ENCODE measurements at places on chromosomes 1 and 21.
A peak's percentile ranks its signal among the peaks of the same experiment; 100 is the strongest.

DNA sequence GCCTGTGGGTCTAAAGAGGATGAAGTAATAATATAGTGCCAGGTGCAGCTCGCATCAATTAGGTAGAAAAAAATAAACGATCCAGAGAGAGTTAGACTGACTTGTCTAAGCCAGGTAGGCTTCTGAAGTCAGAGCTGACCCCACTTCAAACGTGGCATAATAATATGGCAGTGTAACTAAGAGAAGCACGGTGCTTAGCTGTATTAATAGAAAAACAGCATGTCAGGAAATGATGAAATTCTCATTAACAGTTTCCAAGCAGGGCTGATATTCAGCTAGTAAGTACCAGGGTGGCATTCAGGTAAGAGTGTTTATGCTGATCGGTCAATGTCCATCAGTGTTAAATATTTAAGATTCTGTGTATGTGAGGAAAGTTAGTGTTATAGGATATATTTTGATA lies 145.8 kb upstream of the SAMSN1 start:
- DNase-seq = no peak

GRCh38 chr1:6984986-6985385 lies 199.7 kb downstream of the CAMTA1 start:
- DNase-seq = peak; percentile 52

DNA sequence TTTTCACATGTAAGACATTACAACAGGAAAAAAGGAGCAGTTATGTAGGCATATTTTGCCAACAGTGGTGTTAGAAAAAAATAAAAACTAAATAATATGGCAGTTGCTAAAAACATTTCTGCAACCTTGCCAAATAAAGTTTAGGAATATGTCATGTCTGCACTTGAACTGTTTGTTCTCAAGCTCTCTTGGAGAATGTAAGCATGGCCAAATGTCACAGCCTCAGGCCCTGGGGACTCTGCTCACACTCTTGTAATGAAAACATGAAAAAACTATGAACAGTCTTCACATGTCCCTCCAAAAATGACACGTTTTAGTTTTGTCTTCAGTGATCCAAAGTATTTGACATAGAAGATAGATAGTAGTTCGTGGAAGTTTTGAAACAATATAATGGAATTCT lies 753.3 kb downstream of the LTN1 start:
- DNase-seq = no peak

DNA sequence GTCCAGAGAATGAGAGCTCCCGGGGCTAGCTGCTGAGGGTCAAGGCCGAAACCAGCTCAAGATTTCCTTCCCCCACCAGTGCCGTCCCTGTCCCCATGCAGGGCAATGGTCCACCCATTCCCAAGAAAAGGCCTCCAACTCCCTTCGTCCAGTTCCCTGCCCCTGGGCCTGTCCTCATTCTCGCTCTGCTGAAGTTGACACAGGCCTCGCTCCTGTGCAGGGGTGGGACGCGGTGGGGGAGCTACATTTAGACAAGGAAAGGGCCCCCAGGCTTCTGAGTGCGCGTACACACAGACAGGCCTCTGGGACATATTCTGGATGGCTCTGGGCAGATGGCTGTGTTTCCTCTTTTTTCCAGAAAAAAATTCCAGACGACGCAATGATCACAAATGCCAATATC lies 188.3 kb downstream of the ETS2 start:
- no peak for DNase-seq

DNA sequence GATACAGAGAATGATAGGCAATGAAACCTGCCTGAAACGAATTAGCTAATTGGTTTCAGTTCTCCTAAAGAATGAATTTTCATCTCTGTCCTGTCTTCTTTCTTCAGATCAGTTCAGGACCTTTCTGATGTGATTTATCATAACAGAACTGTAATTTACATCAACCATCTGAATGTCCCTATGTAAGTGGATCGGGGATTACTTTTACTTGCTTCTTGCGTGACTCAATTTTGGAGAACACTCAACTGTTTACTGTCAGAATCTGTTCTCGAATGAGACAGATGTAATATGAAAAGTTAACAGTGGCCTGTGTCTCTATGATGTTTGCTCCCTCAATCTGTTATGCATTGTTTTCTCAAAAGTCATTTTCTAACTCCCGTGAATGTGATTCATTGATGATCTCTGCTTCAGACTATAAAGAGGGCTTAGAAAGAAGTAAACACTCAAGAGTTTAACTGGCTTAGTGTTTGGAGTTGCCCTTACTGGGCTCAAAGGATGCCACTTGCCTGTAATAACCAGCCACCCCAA lies 111.0 kb downstream of the GABPA start:
- DNase-seq = no peak

DNA sequence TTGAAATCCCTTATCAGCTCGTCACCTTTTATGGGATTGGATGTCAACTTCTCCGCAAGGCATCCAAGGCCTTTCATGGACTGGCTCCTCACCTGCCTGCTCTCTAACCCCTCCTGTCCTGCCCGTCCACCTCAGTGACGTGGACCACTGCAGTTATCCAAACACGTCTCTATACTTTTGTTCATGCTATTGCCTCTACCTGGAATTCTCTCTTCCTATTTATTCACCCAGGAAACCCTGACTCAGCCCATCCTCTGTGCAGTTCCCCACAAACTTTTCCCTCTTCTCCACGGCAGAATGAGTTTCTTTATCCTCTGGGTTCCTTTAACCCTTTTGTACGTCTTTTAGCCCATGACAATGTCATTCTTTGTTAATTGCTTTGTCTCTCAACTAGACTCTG lies 5.1 kb upstream of the UTP25 start:
- no peak for DNase-seq

GRCh38 chr1:232269988-232270387 lies 359.9 kb downstream of the SIPA1L2 start:
- DNase-seq = no peak

- DNase-seq = peak; percentile 57
Observed at GRCh38 chr1:21220815-21221214, 44.1 kb upstream of the EIF4G3 start.

DNA sequence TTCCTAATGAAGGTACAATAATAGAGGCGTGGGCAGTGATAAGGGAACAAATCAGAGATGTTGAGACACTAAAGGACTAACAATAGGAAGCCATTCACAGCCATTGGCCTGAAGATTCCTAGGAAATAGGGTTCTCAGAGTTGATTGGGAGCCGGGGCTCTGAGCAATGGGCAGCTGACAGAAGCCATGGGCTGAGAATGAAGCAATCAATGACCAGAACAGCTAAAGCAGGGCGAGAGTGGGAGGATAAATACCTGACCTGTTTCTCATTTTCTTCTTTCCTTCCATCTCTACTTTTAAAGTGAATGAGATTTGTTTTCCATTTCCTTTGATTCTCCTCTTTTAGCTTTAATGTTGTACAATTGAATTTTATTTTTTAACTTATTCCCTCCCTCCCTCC lies 774.7 kb upstream of the ADGRL4 start:
- no peak for DNase-seq

GRCh38 chr21:29166323-29166722 lies 35.9 kb downstream of the MAP3K7CL start:
- DNase-seq = no peak

DNA sequence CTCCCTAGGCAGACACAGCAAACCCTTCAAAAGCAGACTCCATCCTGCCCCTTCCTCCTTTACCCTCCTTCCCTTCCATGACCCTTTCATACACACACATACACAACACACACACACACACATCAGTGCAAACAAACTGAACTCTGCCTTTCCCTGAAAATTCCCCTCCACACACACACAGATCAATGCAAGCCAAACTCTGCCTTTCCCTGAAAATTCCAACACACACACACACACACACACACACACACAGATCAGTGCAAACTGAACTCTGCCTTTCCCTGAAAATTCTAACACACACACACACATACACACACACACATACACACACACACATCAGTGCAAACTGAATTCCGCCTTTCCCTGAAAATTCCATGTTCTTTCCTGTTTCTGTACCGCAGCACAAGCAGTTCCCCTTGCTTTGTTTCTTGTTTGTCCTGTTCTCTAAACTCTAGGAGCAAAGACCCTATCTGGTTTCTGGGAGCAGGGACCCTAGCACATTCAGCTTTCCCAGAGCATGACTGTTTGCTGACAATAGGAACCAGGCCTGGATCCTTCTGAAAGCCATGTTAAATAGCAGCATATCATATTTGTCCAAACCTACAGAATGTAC lies 91.0 kb downstream of the PTPN14 start:
- DNase-seq = no peak

- DNase-seq = no peak
Observed at GRCh38 chr1:76690766-76691165, 176.5 kb upstream of the ST6GALNAC5 start.

DNA sequence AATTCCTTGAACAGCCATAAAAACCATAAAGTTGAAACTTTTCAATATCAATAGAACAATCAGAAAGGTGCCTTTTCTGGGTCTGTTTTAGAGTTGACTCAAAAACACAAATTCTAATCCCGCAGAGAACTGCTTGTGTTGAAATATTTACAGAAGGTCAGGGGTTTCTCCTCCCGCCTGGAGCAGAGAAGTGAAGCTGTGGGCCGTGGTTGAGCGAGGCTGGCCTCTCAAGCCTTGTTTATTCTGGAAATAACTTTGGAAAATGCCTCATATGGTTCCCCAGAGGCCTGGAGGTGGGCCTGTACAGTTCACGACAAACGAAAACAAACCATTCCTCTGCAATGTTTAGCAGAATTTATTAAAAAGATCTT lies 90.8 kb upstream of the ERRFI1 start:
- DNase-seq = no peak

- no peak for DNase-seq
Observed at GRCh38 chr1:66354311-66355201, 179.4 kb upstream of the SGIP1 start.

- no peak for DNase-seq
Observed at GRCh38 chr21:32812035-32812434, 40.5 kb upstream of the PAXBP1 start.

DNA sequence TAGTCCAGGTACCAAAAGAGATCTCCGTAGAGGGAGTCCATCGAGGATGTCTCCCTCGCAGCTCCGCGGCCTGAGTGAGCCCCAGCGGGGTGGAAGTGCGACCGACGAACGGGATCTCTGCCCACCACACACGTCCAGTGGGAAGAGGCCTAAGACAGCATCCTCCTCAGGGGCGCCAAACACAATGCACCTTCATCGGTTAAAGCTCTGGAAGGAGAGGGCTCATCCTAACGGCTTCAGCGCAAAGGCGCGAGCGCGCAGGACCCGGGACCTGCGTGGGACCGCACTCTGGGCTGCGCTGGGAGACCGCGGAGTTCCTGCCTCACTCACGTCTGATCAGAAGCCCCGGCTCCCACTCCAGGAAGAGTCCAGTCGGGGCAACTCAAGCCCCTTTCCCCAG lies 7.6 kb downstream of the SLC25A24 start:
- DNase-seq = no peak

- no peak for DNase-seq
Observed at GRCh38 chr1:115649964-115650363, 8.2 kb downstream of the VANGL1 start.

GRCh38 chr1:207284209-207284897 lies 37.1 kb upstream of the CD55 start:
- DNase-seq = no peak

- DNase-seq = no peak
Observed at GRCh38 chr1:84849357-84849975, 43.5 kb downstream of the LPAR3 start.

DNA sequence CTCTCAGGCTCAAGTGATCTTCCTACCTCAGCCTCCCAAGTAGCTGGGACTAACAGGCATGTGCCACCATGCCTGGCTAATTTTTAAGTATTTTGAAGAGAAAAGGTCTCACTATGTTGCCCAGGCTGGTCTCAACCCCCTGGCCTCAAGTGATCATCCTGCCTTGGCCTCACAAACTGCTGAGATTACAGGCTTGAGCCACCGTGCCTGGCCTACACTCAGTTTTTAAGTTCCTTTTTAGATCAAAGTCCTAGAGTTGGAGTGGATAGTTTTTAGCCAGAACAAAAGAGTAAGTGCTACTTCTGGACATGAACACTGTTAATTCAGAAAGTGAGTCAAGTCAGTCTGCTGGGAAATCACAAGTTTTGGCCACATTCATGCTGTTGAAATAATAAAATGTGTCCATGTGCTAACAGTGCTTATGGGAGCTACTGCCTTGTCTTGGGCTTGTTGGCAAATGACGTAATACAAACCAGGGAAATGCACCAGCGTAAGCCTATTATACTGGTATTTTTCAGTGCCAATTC lies 84.2 kb downstream of the NDUFS5 start:
- DNase-seq = no peak

DNA sequence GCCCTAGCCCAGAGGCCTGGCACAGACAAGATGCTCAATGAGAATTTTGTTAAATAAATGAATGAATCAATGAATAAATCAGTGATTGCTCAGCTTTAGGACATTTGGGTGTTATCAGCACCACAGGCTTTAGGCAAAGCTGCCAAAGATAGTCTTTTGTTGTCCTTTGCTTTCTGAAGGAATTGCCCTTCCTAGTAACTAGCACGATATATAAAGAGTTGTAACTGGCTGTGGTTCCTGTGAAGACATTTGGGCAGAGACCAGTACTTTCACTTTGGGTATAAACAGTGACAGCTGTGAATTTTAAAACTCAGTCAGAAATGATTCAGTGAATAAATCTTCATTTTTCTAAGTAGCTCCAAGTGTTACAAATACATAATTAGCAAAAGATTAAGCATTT lies 13.3 kb downstream of the RNU5D-1 start:
- DNase-seq = no peak

DNA sequence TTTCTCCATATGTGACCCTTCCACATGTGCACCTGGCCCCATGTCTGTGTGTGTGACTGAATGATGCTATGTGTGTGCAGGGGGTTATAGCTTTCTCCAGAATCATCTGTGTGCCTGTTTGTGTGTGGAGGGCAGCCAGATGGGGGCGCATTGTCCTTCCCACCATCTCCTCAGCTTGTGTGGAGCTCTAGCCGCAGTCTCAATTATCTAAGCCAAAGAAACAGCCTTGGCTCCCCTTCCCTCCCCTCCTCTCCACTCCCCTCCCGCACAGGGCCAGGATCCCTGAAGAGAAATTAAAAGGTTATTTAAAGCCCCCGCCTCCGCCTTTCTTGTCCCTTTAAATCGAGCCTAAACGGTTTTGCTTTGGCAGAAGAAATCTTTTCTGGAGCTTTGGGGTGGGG lies 1.8 kb upstream of the DMBX1 start:
- no peak for DNase-seq

DNA sequence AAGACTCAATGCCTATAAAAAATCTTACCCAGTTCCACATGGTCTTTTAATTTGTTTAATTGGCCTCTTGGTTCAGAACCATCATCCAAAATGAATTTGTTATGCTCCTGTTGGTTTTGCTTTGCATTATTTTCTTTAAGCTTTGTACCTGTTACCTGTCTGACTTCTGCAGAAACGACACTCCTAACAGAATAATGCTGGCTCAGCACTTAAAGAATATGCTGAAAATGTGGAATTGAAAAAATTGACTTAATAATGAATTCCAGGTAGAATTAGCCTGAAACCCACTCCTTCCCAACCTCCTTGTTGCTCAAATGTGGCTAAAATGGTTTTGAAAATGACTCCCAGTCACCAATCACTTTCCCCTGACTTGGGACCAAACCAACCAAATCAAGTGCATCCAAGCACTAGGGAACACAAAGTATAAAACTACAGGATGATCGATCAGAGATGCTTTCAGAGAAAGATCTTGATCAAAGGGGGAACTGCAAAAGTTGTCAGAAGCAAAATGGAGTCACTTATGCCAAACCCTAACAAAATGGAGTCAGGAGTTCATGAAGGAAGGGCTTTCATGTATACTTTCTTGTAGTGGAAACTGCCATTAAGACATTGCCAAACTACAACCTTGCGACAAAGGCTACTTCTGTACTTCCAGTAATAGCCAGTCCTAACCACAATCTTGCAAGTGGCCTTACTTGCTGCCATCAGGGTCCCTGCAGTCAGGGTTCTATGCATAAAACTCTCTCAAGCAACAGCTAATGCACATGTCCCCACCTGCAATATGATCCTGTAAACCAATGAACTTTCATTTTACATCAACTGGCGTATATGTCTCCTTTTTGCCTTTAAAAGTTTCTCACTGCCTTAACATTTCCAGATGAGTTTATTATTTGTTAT lies 5.4 kb downstream of the GBP7 start:
- DNase-seq = no peak

All from putamen (tissue), 1 donor.